Stimulated activated CD8-positive, alpha-beta memory T cell treated with anti-CD3 and anti-CD28 coated beads, Interleukin-7, amount 100 ng/mL, for 24 hours (primary cell): ENCODE measurements at places on chromosomes 2 and 18.

DNA sequence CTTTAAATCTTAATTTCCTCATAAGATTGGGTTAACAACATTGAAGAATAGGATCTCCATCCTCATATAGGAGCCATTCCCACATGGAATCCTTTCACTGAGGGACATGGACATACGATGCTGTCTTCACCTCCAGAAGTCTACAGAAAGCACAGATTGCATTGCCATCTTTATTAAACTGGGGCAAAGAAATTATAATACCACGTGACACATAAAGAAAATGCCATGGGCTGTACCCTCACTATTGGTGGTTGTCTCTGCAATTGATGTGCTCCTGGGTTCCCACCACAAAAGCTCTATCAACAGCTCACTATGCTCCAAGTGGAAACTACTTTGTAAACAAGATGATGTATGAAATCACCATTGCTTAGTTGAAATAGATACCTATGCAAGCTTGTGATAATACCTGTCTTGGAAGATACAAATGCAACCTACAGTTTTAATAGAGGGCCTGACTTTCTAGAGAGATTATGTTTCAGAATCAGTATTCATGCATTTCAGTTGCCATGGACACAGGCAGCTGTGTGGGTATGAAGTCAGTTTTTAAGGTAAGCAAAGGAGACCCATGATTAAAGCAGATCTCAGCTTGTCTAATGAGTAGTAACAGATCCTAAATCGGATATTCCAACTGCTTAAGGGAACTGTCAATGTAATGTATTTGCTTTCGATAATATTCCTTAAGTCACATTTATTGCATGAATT, 337.0 kb downstream of the RAD51AP2 start:
- no peak for DNase-seq

DNA sequence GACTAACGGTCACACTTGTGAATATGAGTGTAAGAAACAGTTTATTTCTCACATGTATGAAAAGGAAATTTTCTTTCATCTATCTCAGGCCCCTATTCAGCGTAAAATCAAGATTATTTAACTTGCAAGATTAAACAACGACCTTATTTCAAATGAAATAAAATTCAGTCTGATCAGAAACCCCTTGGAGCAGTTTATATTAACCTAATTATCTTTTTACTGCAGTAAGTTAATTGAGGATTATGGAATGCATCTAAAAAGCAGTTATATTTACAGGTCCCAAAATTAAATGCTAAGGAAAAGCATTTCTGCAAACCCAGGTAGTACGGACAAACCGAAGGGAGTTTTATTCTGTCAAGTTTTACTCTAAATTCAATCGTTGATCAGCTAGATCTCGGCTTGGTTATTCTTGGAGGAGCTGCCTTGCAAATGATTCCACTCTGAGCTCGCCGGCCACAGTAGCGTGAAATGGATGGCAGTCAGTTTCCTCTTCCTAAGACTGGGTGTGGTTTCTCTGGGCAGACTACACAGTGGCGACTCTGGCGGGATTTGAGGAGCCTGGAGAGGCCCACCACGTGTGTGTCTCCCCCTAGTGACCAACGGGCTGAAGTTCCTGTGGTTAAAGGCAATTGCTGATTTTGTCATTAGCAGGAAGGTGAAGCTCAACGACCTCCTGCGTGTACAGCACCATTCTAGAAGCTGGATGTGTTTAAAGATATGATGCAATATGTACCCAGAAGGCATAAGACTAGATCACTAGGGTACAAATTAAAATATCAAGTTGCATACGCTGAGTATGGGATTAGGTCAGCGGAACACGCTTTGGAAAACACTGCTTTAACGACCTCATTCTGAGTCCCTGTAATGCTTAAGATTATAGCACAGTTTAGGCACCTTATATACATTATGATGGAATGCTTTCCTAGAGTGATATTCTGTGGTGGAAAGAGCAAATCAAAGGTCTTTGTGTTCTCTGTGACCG, 36.4 kb downstream of the PRKRA start:
- DNase-seq, result peak; percentile 57

DNA sequence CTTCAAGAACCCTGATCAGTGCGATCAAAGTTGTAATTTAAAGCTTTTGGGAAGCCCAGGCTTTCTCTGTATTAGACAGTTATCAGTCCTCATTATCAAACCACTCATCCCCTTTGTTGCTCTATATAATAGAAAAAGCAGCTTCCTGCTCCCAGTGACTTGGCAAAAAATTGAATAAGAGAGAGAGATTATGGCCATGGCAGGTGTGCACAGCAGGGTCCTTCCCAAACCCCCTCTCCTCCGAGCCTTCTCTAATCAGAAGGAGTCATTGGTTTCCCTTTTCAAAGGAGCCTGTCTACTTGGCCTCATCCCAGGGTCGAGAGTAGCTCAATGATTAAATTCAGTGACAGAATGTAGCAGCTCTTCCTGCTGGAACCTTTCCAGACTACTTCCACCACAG, 81.5 kb downstream of the SEMA4F start:
- no peak for DNase-seq

DNA sequence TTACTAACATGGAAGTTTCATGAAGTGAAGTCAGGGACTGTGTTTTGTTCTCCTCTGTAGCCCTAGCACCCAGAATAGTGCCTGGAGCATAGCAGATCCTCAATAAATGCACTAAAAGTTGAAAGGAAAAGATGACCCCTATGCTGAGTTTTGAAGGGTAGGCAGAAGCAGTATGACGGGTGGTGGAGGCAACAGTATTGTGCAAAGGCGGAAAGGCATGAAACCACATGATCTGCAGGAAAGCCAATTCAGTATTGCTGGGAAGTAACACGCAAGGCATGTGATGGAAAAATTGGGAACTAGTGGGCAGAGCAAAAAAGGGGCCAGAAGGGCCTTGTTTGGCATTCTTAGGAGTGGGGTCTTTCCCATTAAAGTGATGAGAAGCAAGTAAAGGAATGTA, 23.1 kb downstream of the DTNB start:
- DNase-seq, result no peak

DNA sequence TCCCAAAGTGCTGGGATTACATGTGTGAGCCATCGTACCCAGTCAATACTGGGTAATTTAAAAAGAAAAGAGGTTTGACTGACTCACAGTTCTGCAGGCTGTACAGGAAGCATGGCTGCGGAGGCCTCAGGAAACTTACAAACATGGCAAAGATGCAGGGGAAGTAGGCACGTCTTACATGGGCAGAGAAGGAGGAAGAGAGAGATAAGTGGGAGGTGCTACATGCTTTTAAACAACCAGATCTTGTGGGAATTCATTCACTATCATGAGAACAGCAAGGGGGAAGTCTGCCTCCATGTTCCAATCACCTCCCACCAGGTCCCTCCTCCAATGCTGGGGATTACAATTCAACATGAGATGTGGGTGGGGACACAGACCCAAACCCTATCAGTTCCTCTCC, 192.5 kb downstream of the ATAD2B start:
- no peak for DNase-seq
